Activated naive CD4-positive, alpha-beta T cell treated with anti-CD3 and anti-CD28 coated beads for 36 hours (primary cell): ENCODE measurements at places on chromosomes 4 and X. TPM values are rescaled to one million over a fixed set of nuclear protein-coding genes. Genes with fewer than 3 reads are reported as not detected.

GRCh38 chr4:81682492-81682891 lies 210.8 kb upstream of the RASGEF1B start:
- no peak overlapping the region for H3K27ac ChIP-seq
- H3K36me3 ChIP-seq, result no peaks in the 10 kb centered on the region
- no peaks in the 10 kb centered on the region for H3K27me3 ChIP-seq
- H3K4me3 ChIP-seq, result no peak overlapping the region
- DNase-seq, result no peak

- H3K4me3 ChIP-seq, result no peak overlapping the region
- H3K27me3 ChIP-seq, result no peaks in the 10 kb centered on the region
- H3K36me3 ChIP-seq, result no peaks in the 10 kb centered on the region
- H3K27ac ChIP-seq, result no peak overlapping the region
Measured at GRCh38 chr4:40331101-40331745, 3.9 kb upstream of the CHRNA9 start.

- no peak overlapping the region for H3K4me3 ChIP-seq
- no peaks in the 10 kb centered on the region for H3K27me3 ChIP-seq
- H3K4me1 ChIP-seq, result peaks cover 18% of the 10 kb centered on the region
- DNase-seq, result no peak
- H3K36me3 ChIP-seq, result no peaks in the 10 kb centered on the region
Measured at GRCh38 chrX:72141372-72142004, 9.8 kb upstream of the RTL5 start.

DNA sequence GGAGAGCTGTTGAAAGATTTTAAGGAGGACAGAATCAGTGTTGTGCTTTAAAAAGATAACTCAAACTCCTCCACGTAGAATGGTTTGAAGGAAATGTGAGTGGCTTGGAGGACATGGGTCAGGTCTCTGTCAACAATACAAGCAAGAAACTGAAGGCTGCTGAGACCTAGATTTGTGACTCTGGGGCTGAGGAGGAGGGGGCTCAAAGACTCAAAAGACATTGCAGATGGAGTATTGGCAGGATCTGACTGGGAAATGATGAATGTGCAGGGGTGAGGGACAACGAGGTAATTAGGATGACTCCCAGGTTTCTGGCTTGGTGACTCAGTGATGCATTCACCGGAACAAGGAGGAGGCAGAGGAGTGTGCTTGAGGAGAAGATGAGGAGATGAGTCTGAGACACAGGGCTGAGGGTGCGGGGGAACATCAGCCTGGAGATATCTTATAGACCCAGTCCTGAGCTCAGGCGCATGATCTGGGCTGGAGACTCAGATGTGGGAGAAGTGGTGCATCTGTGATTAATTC lies 3.3 kb upstream of the RPS4X start:
- peaks cover 11% of the 10 kb centered on the region for H3K36me3 ChIP-seq
- H3K4me3 ChIP-seq, result no peak overlapping the region
- no peak overlapping the region for H3K27ac ChIP-seq
- no peaks in the 10 kb centered on the region for H3K27me3 ChIP-seq
- DNase-seq, result no peak

DNA sequence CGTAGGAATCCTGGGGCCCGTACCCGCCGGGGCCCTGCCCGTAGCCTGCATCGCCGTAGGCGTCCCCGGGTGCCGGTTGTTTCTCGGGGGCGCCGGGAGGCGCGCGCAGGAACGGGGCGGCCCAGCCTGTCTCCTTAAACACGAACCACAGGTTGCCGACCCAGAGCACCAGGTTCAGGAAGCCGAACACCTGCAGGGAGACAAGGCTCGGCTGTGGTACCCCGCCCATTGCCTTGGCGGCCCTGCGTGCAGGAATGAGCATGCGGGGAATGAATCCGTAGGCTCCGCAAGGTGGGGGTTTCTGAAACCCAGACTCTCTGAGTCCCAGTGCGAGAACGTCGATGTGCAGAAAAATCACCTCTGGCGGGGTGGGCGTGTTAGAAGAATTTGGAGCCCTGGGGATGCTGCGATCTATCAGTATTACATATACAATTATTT lies 5.4 kb upstream of the PRICKLE3 start:
- H3K27ac ChIP-seq, result peak overlapping the region; percentile 94
- DNase-seq, result peak; percentile 49
- peaks cover 25% of the 10 kb centered on the region for H3K4me1 ChIP-seq
- peak overlapping the region; percentile 97 for H3K4me3 ChIP-seq

GRCh38 chr4:94722748-94723147 lies 35.0 kb upstream of the BMPR1B start:
- DNase-seq, result no peak
- no peaks in the 10 kb centered on the region for H3K4me1 ChIP-seq

- H3K27ac ChIP-seq, result no peak overlapping the region
- H3K4me3 ChIP-seq, result no peak overlapping the region
- H3K27me3 ChIP-seq, result peaks cover 9% of the 10 kb centered on the region
- no peak for DNase-seq
- H3K36me3 ChIP-seq, result no peaks in the 10 kb centered on the region
Measured at GRCh38 chr4:54587107-54587891, 70.5 kb upstream of the KIT start.

GRCh38 chrX:108091878-108092291 lies 307 bp downstream of the ATG4A start:
- H3K4me3 ChIP-seq, result no peak overlapping the region
- H3K27me3 ChIP-seq, result no peaks in the 10 kb centered on the region
- H3K27ac ChIP-seq, result no peak overlapping the region
- peaks cover 19% of the 10 kb centered on the region for H3K4me1 ChIP-seq
- peak; percentile 38 for DNase-seq

DNA sequence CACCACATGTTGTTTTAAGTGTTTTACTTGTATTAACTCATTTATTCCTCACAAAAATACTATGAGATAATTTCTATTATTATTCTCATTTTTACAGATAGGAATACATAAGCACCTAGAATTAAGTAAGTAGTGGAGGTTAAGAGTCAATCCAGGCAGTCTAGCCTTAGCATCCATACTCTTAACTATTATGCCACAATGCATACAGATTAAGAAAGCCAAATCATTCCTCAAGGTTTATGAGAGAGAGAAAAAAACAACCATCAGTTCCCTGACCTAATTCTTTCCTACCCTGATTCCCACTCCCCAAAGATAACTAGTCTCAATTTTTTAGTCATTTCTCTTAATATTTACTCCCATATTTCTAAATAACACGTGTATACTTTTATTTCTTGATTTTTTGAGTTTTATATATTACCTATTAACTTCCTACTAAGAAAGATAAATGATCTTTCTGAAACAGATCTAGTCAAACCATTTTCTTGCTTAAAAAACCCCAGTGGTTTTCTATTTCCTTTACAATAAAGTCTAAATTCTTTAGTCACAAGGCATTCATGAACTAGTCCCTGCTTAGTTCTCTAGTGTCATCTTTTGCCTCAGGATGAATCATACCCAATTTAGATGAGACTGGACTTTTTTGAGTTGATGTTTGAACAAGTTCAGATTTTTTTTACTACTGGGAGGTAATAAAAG lies 16.0 kb downstream of the UBA6 start:
- H3K27me3 ChIP-seq, result no peaks in the 10 kb centered on the region
- peaks cover 21% of the 10 kb centered on the region for H3K36me3 ChIP-seq
- H3K4me3 ChIP-seq, result no peak overlapping the region
- DNase-seq, result no peak
- H3K4me1 ChIP-seq, result peaks cover 32% of the 10 kb centered on the region

DNA sequence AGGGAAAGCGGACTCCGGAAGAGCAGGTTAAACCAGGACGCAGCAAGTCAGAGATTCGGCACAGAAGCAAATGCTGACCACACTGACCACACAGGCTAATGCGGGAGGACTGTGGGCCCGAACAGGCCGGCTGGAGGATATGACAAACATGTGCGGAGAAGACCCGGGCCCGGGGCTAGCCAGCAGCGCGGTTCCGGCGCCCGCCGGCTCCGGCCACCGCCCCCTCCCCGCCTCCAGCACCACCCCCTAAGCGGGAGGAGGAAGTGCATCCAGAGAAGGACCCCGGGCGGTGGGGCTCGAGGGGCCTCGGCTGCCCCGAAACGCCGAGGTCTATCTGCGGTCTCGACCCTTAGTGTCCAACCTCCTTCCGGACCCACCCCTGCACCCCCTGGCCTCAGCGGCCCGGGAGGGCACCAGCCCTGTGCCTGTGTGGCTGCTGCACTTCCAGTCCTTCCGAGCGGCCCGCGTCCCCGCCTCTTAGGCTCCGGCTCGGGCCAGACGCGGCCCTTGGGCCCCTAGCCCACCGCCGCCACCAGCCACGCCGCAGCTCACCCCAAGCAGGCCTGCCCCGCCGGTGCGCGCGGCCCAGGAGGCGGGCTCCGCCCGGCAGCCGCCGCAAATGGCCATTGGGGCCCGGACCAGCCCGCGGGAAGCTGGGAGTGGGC lies 2.1 kb downstream of the ELOVL6 start:
- peaks cover 7% of the 10 kb centered on the region for H3K36me3 ChIP-seq
- H3K27me3 ChIP-seq, result no peaks in the 10 kb centered on the region
- peak overlapping the region; percentile 97 for H3K27ac ChIP-seq
- H3K4me3 ChIP-seq, result peak overlapping the region; percentile 95
- peaks cover 31% of the 10 kb centered on the region for H3K4me1 ChIP-seq

DNA sequence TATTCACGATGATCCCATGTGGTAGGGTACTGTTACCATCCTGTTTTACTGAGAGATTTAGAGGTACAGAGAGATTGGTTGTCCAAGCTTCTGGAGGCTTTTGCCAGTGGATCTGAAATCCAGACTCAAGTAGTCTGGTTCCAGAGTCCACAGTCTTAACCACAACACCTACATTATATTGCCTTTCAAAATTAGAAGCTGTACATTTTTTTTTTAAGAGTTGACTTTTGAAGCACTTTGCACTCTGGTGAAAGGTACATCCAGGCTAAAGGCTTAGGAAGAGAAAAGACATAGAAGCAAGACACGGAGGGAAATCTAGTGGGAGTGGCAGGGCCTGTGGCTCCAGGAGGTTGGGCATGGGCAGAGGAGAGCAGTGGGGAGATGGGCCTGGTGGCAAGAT lies 122.1 kb downstream of the AFF1 start:
- DNase-seq, result no peak
- H3K4me1 ChIP-seq, result peaks cover 65% of the 10 kb centered on the region
- H3K4me3 ChIP-seq, result no peak overlapping the region
- H3K27me3 ChIP-seq, result no peaks in the 10 kb centered on the region
- peaks cover 28% of the 10 kb centered on the region for H3K36me3 ChIP-seq

GRCh38 chrX:18647621-18648020 lies 24.3 kb downstream of the RS1 start:
- no peaks in the 10 kb centered on the region for H3K4me1 ChIP-seq
- DNase-seq, result no peak
- H3K4me3 ChIP-seq, result no peak overlapping the region
- no peaks in the 10 kb centered on the region for H3K36me3 ChIP-seq
- no peaks in the 10 kb centered on the region for H3K27me3 ChIP-seq

- no peak for DNase-seq
- H3K27me3 ChIP-seq, result no peaks in the 10 kb centered on the region
- H3K36me3 ChIP-seq, result peaks cover 7% of the 10 kb centered on the region
- peak overlapping the region; percentile 41 for H3K27ac ChIP-seq
Measured at GRCh38 chrX:19949340-19949739, 41.5 kb downstream of the BCLAF3 start.

DNA sequence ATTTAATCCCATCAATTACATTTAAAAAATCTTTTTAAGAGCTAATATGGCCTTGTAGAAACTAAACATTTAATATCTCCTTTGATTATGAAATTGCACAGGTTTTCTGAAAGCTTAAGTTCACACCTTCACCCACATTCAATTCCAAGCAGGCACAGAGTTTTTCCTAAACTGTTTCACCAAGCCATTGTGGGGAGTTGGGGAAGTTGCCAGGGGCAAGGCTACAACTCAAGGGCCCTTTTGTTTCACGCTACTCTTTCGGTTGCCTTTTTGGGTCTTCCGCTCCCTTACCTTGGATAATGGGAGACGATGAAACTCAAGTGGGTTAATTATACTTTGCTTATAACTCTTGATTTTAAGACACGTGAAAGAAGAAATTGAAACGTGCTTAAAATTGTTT lies 33.3 kb downstream of the APBB2 start:
- H3K27ac ChIP-seq, result no peak overlapping the region
- H3K4me1 ChIP-seq, result no peaks in the 10 kb centered on the region
- H3K4me3 ChIP-seq, result no peak overlapping the region
- peaks cover 19% of the 10 kb centered on the region for H3K27me3 ChIP-seq

DNA sequence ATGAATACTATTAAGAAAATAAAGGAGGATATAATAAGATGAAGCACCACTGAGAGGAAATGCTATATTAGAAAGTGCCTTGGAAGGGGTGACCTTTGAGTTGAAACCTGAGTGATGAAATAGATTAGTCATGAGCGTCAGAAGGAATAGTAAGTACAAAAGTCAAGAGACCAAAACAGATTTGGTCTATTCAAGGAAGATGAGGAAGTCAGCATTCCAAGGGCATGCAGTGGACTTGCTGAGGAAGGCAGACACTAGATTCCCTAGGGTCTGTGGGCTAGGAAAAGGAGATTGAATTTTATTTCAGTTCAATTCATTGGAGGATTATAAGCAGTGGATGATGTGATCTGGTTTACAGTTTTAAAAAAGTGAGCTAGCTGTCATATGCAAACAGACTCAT lies 73.0 kb upstream of the WDFY3 start:
- no peaks in the 10 kb centered on the region for H3K36me3 ChIP-seq
- H3K4me1 ChIP-seq, result no peaks in the 10 kb centered on the region
- H3K27ac ChIP-seq, result no peak overlapping the region
- DNase-seq, result no peak
- no peaks in the 10 kb centered on the region for H3K27me3 ChIP-seq
- no peak overlapping the region for H3K4me3 ChIP-seq

DNA sequence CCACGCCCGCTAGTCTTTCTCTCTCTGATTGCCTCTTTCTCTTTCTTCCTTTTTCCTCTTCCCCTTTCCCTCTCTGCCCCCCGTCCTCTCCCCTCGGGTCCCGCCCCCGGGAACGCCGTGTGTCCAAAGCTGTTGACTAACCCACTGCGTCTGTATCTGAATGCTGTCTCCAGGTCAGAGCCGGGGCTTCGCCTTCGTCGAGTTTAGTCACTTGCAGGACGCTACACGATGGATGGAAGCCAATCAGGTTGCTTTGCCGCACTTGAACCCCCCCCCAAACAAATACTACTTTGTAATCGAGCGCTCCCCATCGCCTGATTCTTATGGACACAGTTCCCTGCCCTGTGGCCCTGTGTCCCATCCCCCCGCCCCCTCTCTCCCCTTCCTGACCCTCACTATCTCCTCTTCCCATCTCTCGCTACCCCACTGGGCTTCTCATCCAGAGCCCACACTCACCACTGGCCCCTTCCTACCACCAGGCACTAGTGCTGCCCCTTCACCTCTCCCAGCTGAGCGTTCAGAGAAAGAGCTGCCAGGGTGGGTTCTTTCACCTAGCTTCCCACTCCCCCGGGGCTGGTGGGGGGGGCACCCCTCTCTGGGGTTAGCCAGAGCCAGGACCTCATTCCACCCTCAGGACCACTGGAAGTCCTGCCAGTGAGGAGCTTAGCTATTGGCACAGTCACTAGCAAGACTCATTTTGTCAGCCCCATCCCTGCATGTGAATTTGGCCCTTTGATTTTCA lies 18.6 kb upstream of the UBA1 start:
- no peaks in the 10 kb centered on the region for H3K27me3 ChIP-seq
- DNase-seq, result no peak
- H3K4me3 ChIP-seq, result no peak overlapping the region
- H3K4me1 ChIP-seq, result no peaks in the 10 kb centered on the region
- H3K27ac ChIP-seq, result no peak overlapping the region

GRCh38 chr4:132269303-132269990 lies 879.6 kb upstream of the PCDH10 start:
- no peaks in the 10 kb centered on the region for H3K36me3 ChIP-seq
- no peaks in the 10 kb centered on the region for H3K27me3 ChIP-seq
- no peaks in the 10 kb centered on the region for H3K4me1 ChIP-seq

The ADGRA3 gene
- 11.0 TPM for total RNA-seq

The RBMXL3 gene
- total RNA-seq, result not detected

The MYOZ2 gene
- total RNA-seq, result not detected

The TCEAL7 gene
- not detected for total RNA-seq

The RAI2 gene
- 0.50 TPM for total RNA-seq

The CDX4 gene
- total RNA-seq, result not detected

The MTNR1A gene
- total RNA-seq, result not detected

The RAB40A gene
- not detected for total RNA-seq

The F8A3 gene
- 0.43 TPM for total RNA-seq

The ERVMER34-1 gene
- total RNA-seq, result 0.32 TPM

The CXCL9 gene
- total RNA-seq, result 0.74 TPM
